ENCODE measurements at places on chromosomes 6 and 20. TPM values are rescaled to one million over a fixed set of nuclear protein-coding genes. Genes with fewer than 3 reads are reported as not detected.

Gene ARMC12
- 0.24 TPM for total RNA-seq

Gene SEMG1
- total RNA-seq, result not detected

DNA sequence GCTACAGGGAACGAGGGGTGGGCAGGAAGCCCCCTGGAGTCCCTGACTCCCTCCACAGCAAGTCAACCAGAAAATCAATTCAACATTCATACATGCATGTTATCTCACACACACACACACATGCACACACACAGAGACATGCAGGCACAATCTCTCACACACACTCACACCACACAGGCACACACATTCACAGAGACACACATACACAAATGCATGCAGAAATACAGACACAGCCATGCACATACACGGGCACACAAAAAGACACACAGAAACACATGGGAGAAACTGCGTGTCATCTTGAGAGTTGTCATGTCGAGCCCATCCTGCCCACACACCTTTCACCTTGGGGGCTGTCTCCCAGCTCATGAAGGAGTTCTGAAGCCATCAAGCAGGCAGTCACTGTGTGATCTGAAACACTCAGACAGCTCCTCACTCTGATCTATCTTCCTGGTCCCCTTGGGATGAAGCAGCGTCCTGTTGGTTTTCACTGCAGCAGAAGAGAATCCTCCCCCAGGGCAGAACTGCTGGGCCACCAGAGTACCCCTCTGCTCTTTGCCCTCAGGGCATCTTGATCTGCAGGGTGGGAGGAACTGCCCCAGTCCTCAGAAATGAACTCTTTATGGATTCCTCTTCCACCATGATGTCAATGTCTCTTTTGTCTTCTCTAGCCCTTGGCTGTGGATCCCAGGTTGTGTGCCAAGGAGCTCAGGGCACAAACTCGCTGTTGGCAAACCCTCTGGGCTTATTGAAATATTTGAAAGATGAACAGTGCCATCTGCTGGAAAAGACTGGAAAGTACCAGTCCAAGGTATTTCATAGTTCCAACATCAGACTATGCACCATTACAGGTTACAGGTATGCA is 8.8 kb downstream of the RAET1L start:
- DNase-seq, result peak; percentile 49

Gene SNPH
- total RNA-seq, result 13.9 TPM

- DNase-seq, result no peak
Observed at GRCh38 chr20:63696628-63697356, at the start of gene TNFRSF6B. TSS of gene TNFRSF6B (plus strand) at chr20:63696652. CDS start at chr20:63696768, 116 bp downstream.

Gene ROS1
- total RNA-seq, result 0.47 TPM

DNA sequence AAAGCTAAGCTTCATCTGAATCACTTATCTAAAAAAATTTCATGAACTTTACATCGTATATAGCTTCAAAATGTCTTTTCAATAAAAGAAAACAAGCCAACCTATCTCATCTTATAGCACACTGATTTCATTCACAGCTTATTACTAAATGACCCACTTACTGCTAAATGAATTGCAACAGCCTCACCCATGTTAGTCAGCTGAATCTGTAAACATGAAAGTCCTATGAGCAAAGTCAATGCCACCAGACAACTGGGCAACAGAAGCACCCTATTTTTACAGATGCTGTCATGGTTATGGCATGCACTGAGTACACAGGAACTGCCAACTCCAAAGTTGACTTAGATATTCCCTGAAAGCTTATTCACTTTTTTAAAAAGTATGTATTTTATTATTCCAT is 41.2 kb upstream of the DST start:
- peak; percentile 48 for DNase-seq

Gene SIM1
- not detected for total RNA-seq

GRCh38 chr6:27672113-27672799 is 199.4 kb upstream of the ZNF184 start:
- DNase-seq, result peak; percentile 72

Gene GPX6
- total RNA-seq, result not detected

- no peak for DNase-seq
Observed at GRCh38 chr6:74549746-74550145, 656.1 kb downstream of the COL12A1 start.

Gene CCN2
- total RNA-seq, result 42.1 TPM

GRCh38 chr6:22112461-22112860 is 184.4 kb downstream of the PRL start:
- DNase-seq, result no peak

DNA sequence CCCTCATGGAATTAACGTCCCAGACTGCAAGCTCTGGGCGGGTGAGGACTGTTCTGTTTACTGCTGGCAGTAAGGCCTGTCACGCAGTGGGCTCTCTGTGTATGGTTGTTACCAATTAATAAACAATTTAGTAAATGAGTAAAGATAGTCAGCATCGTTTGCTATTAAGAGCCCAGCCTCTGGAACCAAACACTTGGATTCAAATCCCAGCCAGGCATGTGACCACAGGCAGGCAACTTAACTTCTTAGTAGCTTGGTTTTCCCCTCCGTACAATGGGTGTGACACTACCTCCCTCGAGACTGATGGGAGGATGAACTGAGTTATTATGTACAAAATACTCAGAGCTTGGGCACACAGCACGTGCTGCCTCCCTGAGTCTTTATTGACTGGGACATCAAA is 137.7 kb upstream of the ARMC2 start:
- no peak for DNase-seq

Gene HCK
- total RNA-seq, result not detected

All from A172 (cell line).